ENCODE measurements at places on chromosomes 12 and 14. TPM values are rescaled to one million over a fixed set of nuclear protein-coding genes. Genes with fewer than 3 reads are reported as not detected.

The OVCH1 gene
- not detected for total RNA-seq

The CARMIL3 gene
- 0.74 TPM for total RNA-seq

DNA sequence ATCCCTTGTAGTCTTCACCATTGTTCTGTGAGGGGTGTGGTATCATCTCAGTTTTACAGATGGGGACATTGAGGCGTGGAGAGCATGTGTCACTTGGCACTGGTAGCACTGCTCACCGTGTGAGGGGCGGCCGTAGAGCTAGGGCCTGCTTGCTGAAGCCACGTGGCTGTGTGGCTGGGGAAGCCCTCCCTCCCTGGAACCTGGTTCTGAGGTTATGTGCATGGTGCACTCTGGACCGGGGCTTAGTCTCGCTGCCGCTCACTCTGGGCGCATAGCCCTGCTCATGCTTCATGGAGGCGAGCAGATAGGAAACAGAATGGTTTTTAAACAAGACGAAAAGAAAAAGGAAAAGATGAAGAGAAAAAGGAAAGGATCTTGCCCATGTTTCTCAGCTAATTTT lies 46.1 kb downstream of the CACNA1C start:
- no peak for DNase-seq
- H3K36me3 ChIP-seq, result no peaks in the 10 kb centered on the region
- H3K4me3 ChIP-seq, result no peak overlapping the region
- H3K27me3 ChIP-seq, result no peaks in the 10 kb centered on the region
- H3K27ac ChIP-seq, result no peak overlapping the region

DNA sequence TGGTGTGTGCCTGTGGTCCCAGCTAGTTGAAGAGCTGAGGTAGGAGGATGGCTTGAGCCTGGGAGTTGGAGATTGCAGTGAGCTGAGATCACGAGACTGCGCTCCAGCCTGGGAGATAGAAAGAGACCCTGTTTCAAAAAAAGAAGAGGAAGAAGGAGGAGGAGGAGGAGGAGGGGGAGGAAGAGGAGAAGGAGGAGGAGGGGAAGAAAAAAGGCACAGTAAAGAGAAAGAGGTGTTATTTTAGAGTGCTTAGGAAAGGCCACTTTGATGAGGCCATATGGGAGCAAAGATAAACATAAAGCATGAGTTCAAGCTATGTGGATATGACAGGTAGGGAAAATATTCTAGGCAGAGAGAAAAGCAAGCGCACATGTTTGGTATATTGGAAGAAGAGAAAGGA lies 154.1 kb upstream of the BTG1 start:
- no peaks in the 10 kb centered on the region for H3K27me3 ChIP-seq
- DNase-seq, result no peak
- H3K36me3 ChIP-seq, result peaks cover 5% of the 10 kb centered on the region
- H3K4me1 ChIP-seq, result peaks cover 33% of the 10 kb centered on the region
- no peak overlapping the region for H3K27ac ChIP-seq
- H3K4me3 ChIP-seq, result no peak overlapping the region

DNA sequence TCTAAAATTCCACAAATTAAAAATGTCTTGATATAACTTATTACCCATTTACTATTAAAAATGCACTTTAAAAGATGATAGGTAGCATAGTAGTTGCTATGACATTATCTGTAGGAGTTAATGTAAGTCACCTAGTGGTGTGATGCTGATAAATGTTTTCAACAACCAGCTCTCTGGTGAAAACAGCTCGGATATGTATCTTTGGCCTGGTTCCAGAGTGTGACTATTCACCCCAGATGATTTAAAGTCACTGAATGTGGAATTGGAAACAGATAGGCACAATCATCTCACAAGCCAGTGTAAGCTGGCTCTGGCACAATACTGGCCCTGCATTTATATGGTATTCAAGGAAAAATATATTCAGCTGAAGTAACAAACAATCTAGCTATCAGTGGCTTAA lies 9.2 kb upstream of the CCDC196 start:
- DNase-seq, result no peak
- H3K4me1 ChIP-seq, result no peaks in the 10 kb centered on the region
- no peaks in the 10 kb centered on the region for H3K36me3 ChIP-seq

The PYGL gene
- 0.67 TPM for total RNA-seq

- H3K36me3 ChIP-seq, result no peaks in the 10 kb centered on the region
- peaks cover 17% of the 10 kb centered on the region for H3K27me3 ChIP-seq
- no peak for DNase-seq
- H3K27ac ChIP-seq, result no peak overlapping the region
- H3K4me3 ChIP-seq, result no peak overlapping the region
Observed at GRCh38 chr12:5451251-5451650, 19.3 kb downstream of the NTF3 start.
